ENCODE measurements at places on chromosomes 1 and 21. TPM values are rescaled to one million over a fixed set of nuclear protein-coding genes. Genes with fewer than 3 reads are reported as not detected.

DNA sequence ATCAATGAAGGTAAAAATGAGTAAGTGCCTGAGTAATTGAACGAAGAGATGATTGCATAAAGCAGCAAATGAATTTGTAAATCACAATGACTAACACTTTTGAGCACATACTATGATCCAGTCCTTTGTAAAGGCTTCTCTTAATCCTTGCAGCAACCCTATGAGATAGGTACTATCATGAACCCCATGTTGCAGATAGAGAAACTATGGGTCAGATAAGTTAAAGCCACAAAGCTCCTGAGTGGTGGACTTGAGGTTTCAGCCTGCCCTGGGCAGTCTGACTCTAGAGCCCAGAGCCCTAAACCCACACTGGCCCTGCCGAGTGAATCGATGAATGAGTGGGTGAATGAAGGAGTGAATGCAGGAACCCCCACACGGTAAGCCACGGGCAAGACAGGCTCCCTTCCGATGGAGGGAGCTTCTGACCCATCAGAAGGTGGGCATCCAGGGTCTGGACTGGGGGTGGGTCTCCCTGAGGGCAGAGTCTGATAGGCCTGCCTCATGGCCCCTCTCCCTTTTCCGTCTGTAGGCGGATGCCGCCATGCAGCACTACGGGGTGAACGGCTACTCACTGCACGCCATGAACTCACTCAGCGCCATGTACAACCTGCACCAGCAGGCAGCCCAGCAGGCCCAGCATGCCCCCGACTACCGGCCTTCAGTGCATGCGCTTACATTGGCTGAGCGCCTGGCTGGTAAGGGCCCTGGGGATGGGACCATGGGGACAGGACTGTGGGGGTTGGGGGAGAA is 17.0 kb downstream of the DMBX1 start:
- no peak for DNase-seq

- DNase-seq: no peak
Measured at GRCh38 chr1:93616221-93616995, 65.2 kb downstream of the BCAR3 start.

GRCh38 chr1:179079113-179079761 is 2.6 kb upstream of the TOR3A start:
- peak; percentile 74 for DNase-seq

GRCh38 chr1:64114012-64114525 is 89.4 kb upstream of the UBE2U start:
- no peak for DNase-seq

The HLX gene
- polyA plus RNA-seq: 14.7 TPM

The SYNJ1 gene
- polyA plus RNA-seq: 7.4 TPM

The C1orf185 gene
- not detected for polyA plus RNA-seq

The LRRC7 gene
- polyA plus RNA-seq: 38.4 TPM

The SPRR1A gene
- not detected for polyA plus RNA-seq

The S100A7 gene
- not detected for polyA plus RNA-seq

The SLAMF9 gene
- polyA plus RNA-seq: not detected

DNA sequence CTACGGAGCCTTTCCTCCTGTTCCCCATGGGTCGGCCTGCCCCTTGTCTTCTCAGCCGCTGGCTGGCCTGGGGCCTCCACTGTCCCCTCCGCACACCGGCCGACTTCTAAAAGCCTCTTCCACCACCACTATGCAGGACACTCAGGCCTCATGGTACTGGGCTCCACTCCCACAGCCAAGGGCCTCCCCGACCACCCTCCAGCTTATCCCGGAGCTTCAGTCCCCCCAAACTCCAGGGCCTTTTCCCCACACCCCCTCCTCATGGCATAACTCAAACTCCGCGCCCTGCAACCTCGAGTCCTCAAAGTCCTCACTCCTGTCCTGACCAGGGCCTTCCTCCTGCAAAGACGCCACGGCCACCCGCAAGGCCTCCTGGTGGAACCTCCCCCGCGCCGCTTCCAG is 2.0 kb downstream of the LRRC41 start:
- DNase-seq: no peak

The GUCA2A gene
- polyA plus RNA-seq: not detected

DNA sequence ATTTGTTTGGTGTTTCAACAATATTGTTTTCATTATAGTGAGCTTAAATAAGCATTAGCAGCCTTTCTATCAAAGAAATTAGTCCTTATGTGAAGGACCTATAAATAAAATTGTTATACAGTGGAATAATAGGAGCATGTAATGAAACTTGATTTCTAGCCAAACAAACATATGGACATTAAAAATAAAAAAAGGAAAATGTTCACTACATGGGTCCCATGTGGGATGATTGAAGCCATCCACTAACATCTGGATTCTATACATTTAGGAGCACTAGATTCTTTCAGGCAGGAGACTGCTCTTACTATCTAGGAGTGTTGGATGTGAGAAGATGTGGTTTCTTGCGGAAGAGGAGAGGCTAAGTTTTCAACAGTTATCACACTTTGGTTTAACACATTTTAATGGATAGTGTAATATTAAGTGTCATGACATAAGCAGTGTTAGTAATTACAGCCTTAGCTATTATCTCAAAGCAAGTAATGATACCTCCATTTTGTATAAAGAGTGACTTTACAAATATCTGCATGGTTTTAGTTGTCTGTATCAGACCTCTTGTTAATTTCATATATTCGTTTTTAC is 62.3 kb downstream of the LYPLAL1 start:
- DNase-seq: no peak

The FCN3 gene
- polyA plus RNA-seq: 0.18 TPM

GRCh38 chr1:3654549-3655281 is 2.4 kb downstream of the TP73 start:
- DNase-seq: no peak

The SLAMF7 gene
- 0.52 TPM for polyA plus RNA-seq

DNA sequence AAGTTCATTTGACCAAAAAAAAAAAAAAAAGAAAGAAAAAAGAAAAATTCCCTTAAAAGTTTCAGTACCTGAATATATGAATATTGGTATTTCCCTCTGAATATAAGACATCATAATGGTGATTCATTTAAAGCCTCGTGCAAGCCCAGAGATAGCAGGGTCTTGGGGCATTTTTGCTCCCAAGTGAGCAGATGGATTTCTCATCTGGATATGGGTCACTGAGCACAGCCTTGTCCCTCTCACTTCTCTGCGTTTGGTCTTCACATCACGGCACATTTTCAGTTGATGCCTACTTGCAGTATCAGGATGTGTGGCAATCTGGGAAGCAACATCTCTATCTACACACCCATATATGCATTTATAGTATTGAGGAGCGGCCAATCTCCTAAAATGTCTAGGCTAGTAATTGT is 12.7 kb downstream of the CD58 start:
- DNase-seq: no peak

The LCE3E gene
- polyA plus RNA-seq: not detected

The FMN2 gene
- 1.2 TPM for polyA plus RNA-seq

DNA sequence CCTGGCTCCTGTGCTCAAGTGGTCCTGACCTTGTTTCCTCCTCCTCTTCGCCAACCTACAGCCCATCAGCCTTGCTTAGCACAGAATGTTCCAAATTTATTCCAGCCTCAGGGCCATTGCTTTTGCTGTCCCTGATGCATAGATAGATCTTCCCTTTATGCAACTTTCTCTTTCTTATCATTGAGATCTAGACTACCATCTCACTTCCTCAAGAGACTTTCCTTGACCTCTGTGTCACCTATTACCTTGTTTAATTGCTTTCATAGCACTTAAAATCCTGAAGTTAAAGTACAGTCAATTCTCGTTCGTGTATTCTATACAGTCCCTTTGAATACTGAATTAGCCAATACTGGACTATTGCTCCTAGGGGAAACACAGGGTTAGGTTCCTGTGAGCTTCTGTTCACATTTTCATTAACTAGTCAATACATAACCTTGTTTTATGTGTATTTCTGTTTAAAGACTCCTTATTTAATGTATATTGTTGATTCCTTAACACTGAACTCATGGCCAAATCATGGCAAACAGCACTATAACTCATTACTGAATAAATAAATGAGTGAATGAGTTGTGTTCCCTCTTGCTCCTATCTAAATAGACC is 26.2 kb upstream of the MCOLN3 start:
- no peak for DNase-seq

DNA sequence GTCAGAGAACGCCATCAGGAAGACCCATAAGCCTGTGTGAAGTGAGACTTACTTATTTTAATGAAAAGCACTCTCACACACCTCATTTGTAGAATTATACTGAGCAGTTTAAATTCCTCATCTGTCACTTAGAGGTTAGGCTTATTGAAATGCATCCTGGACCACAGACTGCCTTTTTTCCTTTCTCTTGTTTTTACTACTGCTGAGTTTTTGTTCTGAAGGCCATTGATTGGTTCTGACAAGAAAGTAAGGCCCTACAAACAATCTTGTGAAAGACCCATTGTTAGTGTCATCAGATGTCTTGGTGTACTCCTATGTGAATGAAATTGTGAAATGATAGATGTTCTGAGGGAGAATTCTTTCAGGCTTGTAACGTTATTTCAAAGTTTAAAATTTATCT is 1343.3 kb upstream of the ADGRL2 start:
- no peak for DNase-seq

- DNase-seq: no peak
Measured at GRCh38 chr1:212073490-212073889, 37.9 kb downstream of the DTL start.

Measured in muscle of arm (tissue), 14 donors.